ENCODE measurements at places on chromosomes 7 and 10.

DNA sequence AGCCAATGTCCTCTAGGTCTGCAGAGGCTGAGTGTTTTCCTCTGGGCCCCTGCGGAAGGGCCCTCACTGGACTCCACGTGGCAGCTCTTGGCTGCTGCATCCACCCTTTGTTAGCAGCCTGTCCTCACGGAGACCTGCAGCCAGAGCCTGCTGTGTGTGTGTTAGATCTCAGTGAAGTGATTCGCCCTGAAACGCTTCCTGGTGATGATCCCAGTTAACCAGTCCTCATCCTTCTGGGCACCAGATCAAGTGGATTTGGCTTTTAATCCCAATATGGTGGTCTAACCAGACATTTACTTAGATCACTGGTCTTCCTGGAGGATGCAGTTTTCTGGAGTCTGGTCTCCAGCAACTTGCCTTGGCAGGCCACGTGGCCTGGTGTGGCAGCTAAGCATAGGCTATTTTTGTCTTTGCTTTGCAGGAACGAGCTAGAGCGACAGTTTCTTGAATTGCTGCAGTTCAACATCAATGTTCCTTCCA, 39.5 kb upstream of the GJD4 start:
- DNase-seq = no peak

GRCh38 chr10:33244354-33244967, 90.0 kb downstream of the NRP1 start:
- DNase-seq = no peak

DNA sequence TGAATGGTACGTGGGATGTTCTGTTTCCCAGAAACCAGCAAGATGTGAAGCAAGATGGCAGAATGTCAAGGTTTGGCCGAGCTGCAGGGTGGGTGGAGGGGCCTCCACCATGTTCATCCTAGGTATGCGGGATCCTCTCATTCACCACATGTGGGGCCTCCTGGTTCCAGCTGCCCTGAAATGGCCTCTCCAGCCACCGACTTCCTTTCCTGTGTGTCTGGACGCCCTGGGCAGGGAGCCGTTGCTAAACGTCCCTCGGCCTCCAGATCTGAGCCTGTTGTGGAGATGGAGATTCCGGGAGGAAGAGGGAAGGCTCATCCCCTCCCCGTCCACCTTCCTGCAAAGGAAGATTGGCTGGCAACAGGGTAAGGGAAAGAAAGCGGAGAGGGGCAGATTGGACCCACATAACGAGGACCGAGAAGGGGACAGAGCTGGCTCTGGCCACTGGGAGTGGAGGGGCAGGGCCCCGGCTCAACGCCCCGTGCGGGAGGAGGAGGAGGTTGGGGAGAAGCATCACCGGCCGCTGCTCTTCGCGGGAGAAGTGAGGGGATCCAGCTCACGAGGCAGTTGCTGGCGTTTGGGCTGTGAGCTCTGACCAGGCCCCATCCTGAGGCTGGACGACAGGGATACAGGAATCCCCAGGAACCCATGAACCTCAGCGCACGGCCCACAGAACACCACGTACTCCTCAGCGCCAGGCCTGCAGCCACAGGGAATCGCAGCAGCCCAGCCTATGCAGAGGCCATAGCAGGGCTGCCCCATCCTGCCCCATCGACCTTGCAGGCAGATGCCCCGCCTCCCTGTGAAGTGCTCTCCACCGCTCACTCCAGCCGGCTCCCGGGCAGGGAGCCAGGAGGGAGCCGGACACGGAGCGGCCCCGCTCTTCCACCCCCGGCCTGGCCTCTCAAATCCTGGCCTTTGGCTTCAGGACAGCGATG, 98.3 kb downstream of the FOXL3 start:
- DNase-seq = no peak

- DNase-seq = no peak
Measured at GRCh38 chr7:150828384-150828783, 23.9 kb upstream of the AOC1 start.

GRCh38 chr7:36017111-36017510, 135.9 kb upstream of the EEPD1 start:
- DNase-seq = no peak

- DNase-seq = no peak
Measured at GRCh38 chr7:30154111-30154587, 19.4 kb downstream of the MTURN start.

DNA sequence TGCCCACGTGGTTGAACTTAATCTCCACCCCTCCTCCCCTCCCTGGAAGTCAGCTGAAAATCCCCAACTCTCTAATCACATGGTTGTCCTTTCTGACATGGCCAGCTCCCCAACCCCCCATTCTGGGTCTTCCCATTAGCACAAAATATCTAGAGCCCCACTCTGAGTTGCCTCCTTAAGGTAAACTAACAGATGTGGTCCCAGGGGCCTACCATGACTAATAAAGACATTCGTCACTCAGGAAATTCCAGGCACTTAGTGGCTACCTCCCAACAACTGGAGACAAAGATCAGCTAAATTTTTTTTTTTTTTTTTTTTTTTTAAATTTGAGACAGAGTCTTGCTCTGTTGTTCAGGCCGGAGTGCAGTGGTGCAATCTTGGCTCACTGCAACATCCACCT, 21.1 kb downstream of the CCDC126 start:
- no peak for DNase-seq

DNA sequence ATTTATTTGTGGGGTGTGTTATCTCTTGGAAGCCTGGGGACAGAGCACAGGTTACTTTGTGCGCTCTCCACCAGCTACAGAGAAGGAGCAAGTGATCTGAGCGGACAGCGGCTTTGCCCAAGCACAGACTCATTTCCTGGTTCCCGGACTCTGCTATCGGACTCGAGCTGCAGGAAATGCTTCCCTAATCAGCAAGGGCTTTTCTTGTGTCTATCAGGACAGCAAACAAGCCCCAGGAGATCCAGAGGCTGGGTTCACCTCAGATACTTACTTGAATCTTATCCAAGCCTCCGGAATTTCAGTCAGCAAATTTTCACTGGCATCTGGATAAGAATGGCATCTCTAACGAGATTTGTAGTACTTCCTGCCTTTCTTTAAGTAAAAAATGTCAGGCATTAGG, 27.8 kb downstream of the MRC1 start:
- DNase-seq = no peak

DNA sequence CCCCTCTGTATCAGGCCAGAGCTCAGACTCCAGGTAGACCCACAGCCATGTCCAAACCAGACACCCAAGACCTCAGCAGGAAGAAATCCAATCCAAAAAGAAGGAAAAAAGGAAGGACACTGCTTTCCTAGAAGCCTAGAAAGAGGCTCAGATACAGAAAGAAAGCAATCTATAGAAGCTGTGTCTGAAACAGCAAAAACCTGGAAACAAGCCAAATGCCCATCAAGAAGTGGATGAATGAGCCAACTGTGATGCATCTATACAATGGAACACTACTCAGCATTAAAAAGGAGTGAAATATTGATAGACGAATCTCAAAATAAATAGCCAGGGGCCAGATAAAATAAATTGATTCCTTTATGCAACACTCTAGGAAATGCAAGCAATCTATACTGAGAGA, 31.6 kb downstream of the GRB10 start:
- DNase-seq = no peak

GRCh38 chr7:155669717-155670505, 25.4 kb downstream of the RBM33 start:
- no peak for DNase-seq

GRCh38 chr7:158017111-158018097, 570.2 kb downstream of the PTPRN2 start:
- no peak for DNase-seq

GRCh38 chr7:128939861-128940410, 2.2 kb downstream of the IRF5 start:
- DNase-seq = no peak

- no peak for DNase-seq
Measured at GRCh38 chr10:35400595-35401268, 64.4 kb downstream of the CCNY start.

DNA sequence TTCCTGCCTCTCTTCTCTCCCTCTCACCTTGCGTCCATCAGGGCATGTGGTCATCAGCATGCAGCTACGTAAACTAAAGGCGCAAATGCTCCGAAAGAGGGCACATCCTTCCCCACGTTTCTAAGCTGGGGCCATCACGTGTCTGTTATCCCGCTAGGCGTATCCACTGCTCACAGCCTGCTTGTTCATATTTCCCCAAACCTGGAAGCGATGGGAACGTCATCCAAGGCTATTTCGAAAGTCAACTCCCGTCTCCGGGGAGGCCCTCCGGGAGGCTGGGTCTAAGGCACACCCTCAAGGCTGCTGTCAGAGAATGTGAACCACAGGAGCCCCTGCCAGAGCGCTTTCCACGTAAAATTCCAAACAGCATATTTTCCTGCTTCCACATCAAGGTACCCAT, 199.2 kb downstream of the DIP2C start:
- no peak for DNase-seq

DNA sequence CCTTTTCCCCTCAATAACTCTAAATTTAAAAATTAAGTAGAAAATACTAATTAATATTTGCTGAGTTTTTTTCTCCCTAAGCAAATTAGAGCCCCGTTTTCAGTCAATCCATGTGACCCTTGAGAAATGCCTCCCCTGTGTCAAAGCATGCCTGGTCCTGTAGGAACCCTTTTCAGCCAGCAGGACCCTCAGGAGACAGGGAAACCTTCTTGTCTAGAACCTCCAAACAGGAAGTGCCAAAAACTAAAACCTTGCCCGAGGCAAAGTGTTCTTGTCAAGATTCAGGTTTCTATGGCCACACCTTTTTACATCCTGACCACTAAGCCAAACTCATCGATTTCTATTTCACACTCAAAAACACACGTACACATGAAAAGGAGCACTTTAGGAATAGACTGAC, 60.1 kb upstream of the NFE2L3 start:
- DNase-seq = no peak

- DNase-seq = no peak
Measured at GRCh38 chr7:47846138-47846836, 102.0 kb downstream of the PKD1L1 start.
